ENCODE measurements at places on chromosomes 2 and 18. TPM values are rescaled to one million over a fixed set of nuclear protein-coding genes. Genes with fewer than 3 reads are reported as not detected.

The GPR75 gene
- total RNA-seq: 2.5 TPM

The HOXD13 gene
- total RNA-seq: not detected

- no peak for DNase-seq
These were observed 414.8 kb upstream of the RAB12 start for GRCh38 chr18:8194431-8194830.

The RGPD6 gene
- total RNA-seq: 34.8 TPM

DNA sequence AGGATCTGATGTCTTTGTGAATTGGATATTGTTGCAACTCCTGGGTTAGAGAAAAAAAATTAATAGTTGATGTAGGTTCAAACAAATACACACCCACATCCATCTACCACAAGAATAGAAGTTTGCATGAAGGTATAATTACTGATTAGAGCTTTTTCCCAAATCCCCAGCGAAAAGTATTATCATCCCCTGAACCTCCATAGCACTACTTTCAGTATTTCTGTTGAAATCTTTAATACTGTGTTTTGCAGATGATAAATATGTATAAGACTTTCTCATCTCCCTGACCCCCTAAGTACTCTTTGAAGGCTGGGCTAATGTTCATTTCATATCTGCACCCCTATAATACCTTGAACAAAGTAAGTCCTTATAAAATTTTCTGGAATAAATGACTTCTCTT lies 6.4 kb downstream of the FN1 start:
- no peak for DNase-seq

DNA sequence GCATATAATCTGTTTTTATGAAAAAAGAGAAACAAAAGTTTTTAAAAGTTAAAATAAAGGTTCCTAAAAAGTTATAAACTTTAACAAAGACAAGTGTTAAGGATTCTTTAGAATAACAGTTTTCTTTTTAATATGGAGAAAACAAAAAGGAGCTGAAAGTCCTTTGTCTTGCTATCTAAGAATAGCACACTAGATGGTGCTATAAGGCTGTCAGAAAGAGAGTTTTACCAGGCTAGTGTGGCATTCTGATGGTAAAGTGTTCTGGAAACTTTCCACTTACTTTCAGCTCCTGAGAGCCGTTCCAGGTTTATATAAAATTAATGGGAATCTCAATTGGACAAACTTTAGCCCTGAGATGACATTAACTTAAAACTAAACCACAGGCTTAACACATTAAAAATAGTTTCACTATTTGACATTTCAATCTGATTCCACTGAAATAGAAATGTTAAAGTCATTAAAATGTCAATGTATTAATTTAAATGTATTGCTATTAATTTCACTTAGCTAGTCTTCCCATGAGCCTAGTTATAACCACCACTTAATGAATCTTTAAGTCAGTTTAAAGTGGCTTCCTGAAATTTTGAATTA lies 3.7 kb downstream of the FBXO48 start:
- DNase-seq: no peak

DNA sequence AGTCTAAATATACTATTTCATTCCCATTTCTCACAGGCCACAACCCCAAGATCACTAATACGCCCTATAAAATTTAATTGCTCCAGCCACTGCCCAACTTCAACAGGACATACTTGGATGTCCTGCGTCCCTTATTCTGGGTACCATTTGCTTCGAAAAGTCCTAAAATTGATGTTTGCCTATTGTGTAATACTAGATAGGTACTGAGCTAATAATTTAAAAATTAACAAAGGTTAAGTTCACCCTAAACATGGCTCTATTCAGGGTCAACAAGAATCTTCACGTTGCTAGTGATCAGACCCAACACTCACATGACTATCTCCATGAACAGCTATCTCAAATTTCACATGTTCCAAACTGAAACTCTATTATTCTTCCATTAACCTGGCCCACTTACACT lies 296.4 kb upstream of the RND3 start:
- DNase-seq: no peak

DNA sequence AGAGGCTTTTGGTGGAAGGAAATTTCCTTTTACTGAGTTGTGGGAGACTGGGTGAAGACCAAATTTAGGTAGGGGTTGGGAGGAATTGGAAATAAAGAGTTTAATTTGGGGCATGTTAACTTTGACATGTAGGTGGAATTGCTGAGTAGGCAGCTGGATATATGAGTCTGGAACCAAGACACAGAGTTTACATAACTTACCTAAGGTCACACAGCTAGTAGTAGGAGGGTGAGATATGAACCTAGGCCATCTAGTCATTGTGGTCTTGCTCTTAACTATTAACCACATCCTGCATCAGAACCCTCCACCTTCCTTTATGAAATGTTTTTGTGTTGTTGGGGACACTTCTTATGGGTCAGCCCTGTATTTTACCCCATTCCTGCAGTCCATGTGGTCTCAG lies 113.1 kb downstream of the ICOS start:
- DNase-seq: no peak

DNA sequence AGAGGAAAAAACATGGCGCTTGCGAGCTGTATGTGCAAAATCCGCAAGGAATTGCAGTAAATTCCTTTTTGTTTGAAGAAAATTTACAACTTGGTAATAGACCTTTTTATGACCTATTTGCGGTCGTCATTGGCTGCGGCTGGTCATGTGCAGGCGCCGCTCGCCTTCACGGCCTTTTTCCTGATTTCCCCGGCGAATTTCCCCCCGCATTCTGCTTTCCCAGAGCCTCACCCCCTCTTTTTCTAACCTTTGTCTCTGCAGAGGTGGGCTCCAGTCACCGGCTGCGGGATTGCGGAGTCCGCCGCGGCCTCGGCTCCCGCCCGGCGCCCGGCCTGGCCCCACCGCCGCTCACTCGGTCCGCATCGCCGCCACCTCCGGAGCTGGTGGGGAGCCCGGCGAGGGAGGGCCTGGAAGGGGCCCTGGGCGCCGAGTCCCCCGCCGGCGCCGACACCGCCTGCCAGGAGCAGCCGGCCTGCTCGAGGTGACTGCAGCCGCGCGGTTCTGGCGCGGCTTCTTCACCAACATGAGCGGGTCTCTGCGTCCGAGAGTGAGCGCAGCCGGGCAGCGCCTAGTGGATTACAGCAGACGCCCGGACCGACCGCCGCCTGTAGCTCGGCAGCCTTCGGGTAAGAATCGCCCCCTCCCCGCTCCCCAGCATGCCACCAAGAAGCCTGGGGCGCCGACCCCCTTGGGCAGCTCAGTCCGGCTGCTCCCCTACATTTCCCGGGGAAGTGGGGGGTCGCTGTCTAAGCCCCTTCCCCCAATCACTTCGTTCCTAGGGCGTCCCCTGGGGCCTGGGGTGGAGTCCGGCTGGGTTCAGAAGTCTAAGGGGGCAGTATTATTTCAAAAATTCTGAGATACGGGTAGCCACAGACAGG lies 7.1 kb downstream of the HOXD8 start:
- no peak for DNase-seq

DNA sequence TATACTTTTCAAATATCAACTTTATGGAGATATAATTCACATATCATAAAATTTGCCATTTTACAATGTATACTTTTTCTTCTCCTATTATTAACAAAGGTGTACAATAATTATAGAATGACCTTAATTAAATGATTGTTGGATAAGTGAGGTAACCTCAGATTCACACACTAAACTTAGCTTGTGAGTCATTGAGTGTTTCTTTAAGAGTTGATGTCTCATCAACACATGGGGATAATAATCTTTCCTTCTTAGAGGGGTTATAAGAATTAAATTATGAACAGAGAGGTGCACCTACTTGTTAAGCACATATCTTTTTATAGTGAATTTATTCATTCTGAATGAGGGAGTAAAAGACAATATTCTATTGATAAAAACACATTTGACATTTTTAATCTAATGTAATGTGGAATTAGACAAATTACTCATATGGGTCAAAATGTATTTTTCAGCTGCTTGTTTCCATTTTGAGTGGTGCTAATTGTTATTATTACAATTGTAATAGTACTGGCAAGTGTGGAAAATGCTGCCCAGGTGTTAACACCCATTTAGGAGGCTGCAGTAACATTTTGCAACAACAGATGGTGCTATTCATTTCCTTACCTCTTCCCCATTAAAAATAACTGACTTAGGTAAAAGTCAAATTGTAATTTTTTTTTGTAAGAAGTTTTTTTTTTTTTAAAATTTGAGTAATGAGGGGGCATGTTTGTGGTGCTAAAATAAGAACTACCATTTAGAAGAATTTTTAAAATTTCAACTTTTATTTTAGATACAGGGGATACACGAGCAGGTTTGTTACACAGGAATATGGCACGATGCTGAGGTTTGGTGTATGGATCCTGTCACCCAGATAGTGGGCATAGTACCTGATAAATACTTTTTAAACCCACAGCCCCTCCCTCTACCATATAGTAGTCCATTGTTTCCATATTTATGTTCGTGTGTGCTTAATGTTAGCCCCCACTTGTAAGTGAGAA lies 32.1 kb upstream of the DYNAP start:
- no peak for DNase-seq

DNA sequence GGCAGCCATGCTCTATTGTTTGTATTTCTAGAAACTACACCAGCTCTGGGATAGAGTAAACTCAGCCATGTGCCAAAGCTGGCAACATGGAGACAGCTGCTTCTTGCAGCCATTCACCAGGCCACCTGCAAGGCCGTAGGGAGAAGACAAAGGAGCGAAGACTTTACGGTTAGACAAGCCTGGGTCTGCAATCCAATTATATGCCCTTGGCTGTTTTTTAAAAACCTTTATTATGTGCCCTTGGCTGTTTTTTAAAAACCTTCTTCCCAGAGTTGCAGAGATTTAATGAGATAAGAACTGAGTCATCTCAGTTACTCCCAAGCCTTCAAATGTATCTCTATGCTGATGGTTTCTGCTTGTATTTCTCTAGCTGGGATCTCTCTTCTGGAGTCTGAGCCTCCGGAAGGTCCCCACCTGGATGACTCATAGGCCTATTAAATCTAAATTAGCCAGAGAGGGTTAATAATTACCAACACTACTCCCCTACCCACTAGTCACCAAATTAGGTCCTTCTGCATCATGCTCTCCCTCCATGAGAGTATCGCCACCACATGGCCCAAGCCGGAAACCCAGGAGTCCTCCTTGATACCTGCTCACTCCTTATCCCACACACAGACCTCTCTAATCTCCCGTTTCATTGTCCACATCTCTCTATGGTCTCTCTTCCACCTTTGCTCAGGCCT lies 17.5 kb upstream of the DPP4 start:
- no peak for DNase-seq

DNA sequence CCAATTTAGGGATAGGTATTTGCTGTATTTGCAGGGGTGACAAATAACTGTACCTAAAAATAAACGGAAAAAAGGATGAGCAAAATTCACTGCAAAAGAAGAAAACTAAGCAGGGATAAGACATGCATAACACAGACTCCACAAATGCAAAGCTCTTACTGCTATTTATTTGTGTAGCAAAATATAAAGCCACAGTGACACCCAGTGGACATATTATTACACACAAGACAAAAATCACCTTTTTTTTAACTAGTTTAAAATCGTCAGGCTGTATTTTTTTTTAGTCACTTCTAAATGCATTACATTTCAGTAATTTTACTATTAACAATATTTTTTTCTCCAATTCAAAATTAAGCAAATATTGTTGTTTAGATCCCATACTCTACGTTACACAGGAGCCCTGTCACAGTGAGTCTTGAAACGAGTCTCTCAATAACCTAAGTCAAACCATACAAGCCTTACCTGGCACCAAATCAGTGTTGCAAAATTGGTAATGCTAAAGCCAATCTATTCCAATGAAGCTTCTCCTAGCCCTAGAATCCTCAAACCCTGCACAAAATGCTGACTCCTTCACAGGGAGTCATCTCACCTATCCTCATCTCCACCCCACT lies 23.7 kb downstream of the METTL4 start:
- no peak for DNase-seq

The CD8B2 gene
- not detected for total RNA-seq

The MYOM1 gene
- total RNA-seq: 19.9 TPM

- no peak for DNase-seq
These were observed 6.0 kb upstream of the NCK2 start for GRCh38 chr2:105738658-105739241.

DNA sequence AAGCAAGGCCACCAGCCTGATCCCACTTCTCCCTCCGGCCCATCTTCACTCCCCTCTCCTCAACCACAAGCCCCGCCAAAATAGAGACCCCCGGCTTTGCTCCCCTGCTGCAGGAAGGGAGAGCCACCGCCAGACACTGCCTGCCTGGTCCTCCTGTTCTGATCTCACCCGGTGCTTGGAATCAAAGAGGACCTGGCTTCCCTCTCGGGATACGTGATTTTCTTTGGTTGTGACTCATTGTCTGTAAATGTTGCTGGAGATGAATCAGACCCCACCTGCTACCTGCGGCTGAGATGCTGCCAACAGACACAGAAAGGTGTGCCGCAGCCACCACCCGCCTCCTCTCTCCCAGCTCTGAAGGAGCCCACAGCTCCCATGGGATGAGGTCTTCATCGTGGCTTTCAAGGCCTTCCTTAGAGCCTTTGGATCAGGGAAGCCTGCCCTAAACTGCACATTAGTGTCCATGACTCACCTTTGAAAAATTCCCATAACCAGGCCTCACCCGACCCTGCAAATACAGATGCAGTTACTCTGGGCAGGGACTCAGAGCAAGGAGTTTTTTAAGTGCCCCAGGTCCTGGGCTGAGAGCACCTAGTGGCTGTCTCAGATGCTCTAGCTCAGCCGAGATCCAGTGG lies 79.4 kb upstream of the ZNF532 start:
- DNase-seq: no peak

GRCh38 chr2:98573426-98573825 lies 34.9 kb downstream of the COA5 start:
- no peak for DNase-seq

The CPO gene
- 0.89 TPM for total RNA-seq

DNA sequence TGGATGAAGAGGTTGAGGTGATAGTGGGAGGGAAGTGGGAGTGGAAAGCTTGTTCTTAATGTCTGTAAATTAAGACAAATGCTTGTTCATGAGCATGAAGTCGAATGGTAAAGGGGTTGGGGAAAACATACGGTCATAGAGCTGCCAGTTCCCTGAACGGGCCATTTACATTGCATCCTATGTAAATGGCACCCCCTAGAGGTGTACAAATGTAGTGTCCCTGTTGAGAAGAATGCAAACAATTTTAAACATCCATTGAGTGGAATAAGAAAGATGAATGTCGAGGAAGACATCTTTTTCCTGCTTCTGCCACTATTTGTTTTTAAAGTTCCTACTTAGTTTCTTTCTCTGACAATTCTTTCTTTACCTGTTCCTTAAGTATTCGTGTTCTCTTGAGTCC lies 155.7 kb downstream of the RDH14 start:
- DNase-seq: no peak

The ARMC9 gene
- total RNA-seq: 15.4 TPM

Measured in sciatic nerve (tissue), 2 donors.